Frontal cortex (tissue), 4 donors: ENCODE measurements at places on chromosomes 4 and X. TPM values are rescaled to one million over a fixed set of nuclear protein-coding genes. Genes with fewer than 3 reads are reported as not detected.

Gene ARAP2
- total RNA-seq: 57.1 TPM

Gene STOX2
- 35.1 TPM for total RNA-seq

Gene TECRL
- total RNA-seq: not detected

Gene REPS2
- 31.4 TPM for total RNA-seq

Gene NUP62CL
- 1.6 TPM for total RNA-seq

Gene NLGN4X
- total RNA-seq: 40.8 TPM

Gene STATH
- not detected for total RNA-seq

Gene PDZD4
- total RNA-seq: 165 TPM

Gene HERC5
- total RNA-seq: 2.4 TPM

Gene ARMCX1
- 120 TPM for total RNA-seq

Gene PPM1K
- 117 TPM for total RNA-seq

Gene MSN
- 17.9 TPM for total RNA-seq

Gene VCX2
- not detected for total RNA-seq

Gene DMRTC1
- total RNA-seq: not detected

Gene REELD1
- total RNA-seq: not detected

Gene PAGE4
- not detected for total RNA-seq

Gene SSX4
- not detected for total RNA-seq

Gene RPS6KA3
- total RNA-seq: 24.9 TPM

Gene MAML3
- 7.7 TPM for total RNA-seq

Gene ENAM
- under 0.01 TPM for total RNA-seq

Gene SOD3
- not detected for total RNA-seq

Gene NKX6-1
- 0.41 TPM for total RNA-seq

Gene PWWP3B
- 1.2 TPM for total RNA-seq

Gene TFDP3
- not detected for total RNA-seq

Gene COX7B2
- total RNA-seq: not detected

Gene PABPC1L2B
- total RNA-seq: not detected

Gene RHOXF1
- total RNA-seq: not detected

Gene CXCL6
- 0.41 TPM for total RNA-seq

Gene PAGE1
- total RNA-seq: 0.41 TPM

Gene SPANXA2
- total RNA-seq: not detected

Gene SUPT20HL1
- total RNA-seq: not detected

Gene PTCHD1
- total RNA-seq: 8.6 TPM

Gene PF4V1
- total RNA-seq: 0.41 TPM

Gene PRRG3
- total RNA-seq: 6.1 TPM

Gene TCP11X2
- total RNA-seq: not detected

Gene MAGEE2
- total RNA-seq: 4.9 TPM

Gene SLC6A14
- not detected for total RNA-seq

Gene MAGEC2
- total RNA-seq: not detected
